ENCODE measurements at places on chromosomes 11 and 22.

- DNase-seq, result no peak
Observed at GRCh38 chr11:1640076-1640946, 10.7 kb downstream of the KRTAP5-5 start.

DNA sequence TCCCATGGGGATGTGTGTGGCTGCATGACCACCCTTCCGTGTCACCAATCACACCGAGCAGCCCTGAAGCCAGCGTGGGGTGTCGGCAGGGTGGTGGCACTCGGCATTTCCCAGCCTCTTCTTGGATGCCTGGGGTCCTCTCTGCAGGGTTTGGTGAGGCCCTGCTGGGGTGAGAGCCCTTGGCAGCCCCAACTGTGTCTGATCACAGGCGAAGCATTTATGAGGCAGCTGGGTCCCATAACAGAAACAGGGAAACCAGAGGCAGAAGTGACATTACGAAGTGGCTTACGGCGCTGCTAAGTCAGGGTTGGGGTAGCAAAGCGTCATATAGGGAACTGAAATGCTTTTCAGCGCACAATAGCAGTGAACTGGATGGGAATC lies 92.3 kb upstream of the SEPTIN5 start:
- DNase-seq, result no peak

DNA sequence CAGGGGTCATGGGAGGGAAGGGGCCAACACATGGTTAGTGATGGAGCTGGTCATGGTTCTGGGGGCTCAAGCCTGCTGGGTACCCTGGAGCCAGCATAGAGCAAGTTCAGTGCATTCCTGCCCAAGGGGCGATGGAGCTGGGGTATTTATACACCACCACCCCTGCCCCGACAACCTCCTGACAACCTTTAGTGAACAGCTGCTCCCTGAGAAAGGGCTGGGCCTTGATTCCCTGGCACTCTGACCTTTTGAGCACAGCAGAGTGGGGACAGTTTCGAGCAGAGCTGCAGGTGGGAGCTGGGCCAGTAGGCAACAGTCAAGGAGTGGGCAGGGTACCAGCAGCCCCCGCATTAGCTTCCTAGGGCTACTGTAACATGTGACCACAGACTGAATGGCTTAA lies 6.0 kb downstream of the PARVG start:
- no peak for DNase-seq

DNA sequence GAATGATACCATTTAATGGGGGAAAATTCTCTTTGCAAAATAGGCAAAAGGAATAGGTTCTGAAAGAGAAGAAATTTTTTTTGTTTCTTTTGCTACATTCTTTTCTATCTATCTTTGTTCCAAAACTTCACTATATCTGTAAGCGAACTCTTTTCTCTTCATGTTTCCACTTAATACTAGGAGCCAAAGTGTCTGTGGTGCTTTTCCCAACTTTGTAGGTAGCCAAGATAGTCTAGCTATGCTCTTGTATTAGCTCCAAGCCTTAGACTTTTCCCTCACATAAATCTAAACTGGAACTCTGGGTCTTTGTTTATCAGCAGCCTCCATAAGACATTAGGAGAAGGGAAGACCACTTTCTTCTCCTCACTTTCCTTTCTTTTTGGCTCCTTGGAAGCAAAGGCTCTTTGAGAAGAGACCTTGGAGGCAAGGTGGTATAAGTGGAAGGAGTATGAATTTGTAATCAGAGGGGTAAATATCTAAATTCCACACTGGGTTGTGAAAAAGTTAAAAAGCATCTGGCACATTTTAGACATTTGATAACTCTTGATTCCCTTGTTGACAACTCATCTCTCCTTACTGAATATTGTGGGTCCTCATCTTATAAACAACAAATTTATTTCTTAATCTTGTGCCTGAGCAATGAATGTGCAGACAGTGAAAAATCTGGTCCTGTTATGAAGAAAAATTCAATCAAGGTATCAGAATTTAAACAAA lies 130.0 kb downstream of the EHF start:
- DNase-seq, result no peak

GRCh38 chr22:30598986-30599385 lies 7.3 kb upstream of the PES1 start:
- DNase-seq, result no peak

DNA sequence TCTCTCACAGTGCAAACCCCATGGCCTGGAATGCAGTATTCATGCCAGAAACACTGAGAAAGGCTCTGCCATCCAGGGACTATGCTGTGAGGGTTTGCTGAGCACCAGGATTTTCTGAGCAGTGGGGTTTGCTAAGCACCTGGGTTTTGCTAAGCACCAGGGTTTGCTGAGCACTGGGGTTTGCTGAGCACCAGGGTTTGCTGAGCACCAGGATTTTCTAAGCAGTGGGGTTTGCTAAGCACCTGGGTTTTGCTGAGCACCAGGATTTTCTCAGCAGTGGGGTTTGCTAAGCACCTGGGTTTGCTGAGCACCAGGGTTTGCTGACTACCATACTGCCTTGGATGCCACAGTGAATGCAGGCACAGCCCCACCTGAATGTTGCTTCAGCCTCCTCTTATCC lies 48.3 kb upstream of the SMIM38 start:
- no peak for DNase-seq

- DNase-seq, result no peak
Observed at GRCh38 chr11:6437423-6437822, 3.4 kb downstream of the HPX start.

- DNase-seq, result no peak
Observed at GRCh38 chr11:18575361-18575760, 13.2 kb downstream of the UEVLD start.

DNA sequence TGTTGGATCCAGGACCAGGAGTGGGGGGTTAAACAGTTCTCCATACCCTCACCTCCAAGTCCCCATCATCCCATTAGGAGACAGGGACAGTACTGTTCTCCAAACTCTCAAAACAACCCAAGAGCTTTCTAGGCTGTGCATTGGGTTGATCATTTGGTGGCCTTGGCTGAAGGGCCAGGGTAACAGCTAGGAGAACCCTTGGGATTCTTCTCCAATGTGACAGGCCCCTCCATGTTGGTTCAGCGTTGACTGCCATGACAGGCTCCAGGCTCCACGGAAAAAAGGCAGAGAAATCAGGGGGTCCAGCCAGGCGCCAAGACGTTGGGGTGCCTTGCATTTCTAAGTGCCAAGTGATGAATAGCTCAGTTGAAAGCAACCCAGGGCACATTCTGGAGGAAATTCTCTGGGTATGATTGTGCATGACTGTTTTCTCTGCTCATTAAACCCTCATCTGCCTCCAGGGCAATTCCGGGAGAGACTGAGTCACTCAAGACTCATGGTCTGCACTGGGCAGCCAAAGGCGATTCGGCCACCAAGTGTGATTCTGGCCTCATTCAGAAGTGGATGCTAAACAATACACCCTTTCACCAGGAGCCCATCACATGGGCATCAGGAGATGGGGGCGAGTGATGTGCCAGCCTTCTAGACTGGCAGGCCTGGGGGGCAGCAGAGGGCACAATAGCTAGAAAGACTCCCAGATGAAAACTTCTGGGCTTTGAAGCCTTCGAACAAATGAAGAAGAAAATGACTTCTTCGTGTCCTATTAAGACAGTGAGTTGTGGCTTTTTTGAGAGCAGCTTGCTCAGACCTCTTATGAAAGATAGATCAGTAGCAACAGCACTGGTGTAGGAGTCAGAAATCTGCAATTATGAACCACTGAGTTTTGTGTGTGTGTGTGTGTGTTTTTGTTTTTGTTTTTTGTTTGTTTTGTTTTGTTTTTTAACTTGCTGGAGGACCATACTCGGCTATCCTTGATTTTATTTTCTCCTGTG lies 27.7 kb downstream of the CD44 start:
- no peak for DNase-seq

DNA sequence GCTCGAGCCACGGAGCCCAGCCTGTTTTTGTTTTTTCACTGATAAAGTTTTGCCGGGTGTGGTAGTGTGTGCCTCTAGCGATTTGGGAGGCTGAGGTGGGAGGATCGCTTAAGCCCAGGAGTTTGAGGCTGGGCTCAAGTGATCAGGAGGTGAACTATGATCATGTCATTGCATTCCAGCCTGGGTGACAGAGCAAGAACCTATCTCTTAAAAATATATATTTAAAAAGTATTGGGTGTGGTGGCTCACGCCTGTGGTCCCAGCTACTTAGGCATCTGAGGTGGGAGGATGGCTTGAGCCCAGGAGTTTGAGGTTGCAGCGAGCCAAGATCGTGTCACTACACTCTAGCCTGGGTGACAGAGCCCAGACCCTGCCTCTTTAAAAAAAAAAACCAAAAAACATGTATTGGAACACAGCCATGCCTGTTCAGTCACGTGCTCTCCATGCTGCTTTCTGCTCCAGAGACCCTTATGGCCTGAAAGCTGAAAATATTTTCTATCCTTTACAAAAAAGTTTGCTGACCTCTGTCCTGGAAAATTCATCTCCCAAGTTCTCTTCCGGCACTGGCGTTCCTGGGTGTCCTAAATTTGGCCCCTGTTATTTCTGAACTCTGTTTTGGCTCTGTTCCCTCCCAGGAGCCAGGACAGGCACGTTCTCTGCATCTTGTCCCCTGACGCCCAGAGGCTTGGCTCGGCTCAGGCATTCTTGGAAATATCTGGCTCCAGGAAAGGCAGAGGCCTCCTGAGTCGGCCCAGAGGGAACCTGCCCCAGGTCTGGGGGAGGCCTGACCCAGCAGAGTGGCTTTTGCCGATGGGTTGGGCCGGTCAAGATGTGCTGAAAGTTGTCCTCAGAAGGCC lies 61.3 kb upstream of the PPP6R3 start:
- no peak for DNase-seq

DNA sequence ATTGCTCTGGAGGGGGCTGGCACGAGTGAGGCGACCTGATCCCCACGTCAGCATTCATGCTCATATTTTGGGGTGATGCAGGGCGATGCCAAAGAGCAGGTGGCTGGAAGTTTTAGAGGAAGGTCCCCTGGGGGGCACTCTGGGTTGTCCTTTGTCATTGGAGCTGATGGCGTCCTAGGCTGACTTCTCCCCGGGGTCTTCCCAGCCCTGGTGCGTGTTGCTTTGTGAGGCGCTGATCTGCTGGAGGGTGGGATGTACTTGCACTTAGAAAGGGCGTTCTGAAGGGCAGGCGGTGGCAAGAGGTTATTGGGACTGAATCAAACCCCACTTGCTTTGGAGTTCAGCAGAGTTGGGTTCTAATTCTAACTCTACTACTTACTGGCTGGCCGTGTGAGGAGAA lies 313.3 kb downstream of the NTM start:
- peak; percentile 60 for DNase-seq

DNA sequence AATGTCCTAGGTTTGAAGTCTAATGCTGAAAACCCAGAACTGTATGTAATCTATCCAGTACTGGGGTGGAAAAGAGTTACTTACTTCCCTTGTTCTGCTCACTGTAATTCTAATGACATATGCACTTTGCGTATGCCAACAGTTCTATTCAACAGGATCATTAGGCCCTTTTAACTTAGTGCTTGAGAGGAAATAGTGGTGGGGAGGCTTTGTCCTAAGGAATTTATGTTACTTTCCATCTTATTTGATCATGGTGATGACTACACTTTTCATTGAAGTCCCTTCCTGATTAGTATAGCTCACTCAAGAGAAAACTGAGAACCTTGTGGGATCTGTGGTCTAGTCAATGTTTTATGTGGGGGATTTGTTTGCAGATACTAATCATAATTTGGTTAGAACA lies 348.2 kb downstream of the GUCY1A2 start:
- no peak for DNase-seq

- DNase-seq, result no peak
Observed at GRCh38 chr11:57427727-57428082, 784 bp upstream of the SLC43A3 start.

DNA sequence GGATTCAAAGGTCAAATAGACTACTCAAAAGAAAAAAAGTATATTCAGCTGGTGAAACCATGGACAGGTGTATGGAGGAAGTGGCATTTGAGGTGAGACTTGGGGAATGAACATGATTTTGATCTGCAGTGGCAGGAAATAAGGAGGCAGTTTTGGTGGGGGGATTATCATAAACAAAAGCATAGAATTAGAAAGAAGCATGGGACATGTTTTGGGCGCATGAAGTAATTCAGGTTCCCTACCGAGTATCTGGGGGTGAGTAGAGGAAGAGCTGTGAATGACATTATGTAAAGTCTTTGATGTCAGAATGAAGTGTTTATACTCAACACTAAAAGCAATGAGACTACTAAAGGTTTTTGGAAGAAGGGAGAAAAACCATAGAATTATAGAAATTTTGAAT lies 3.1 kb downstream of the CLMP start:
- no peak for DNase-seq

GRCh38 chr11:64092761-64093136 lies 57.0 kb downstream of the FLRT1 start:
- DNase-seq, result no peak

- DNase-seq, result no peak
Observed at GRCh38 chr22:24471570-24471969, 23.6 kb upstream of the UPB1 start.

- DNase-seq, result no peak
Observed at GRCh38 chr11:126971305-126971704, 29.3 kb downstream of the KIRREL3 start.

GRCh38 chr22:44595841-44596341 lies 97.9 kb upstream of the RTL6 start:
- DNase-seq, result no peak

- no peak for DNase-seq
Observed at GRCh38 chr22:46867106-46867505, 104.7 kb downstream of the TBC1D22A start.

GRCh38 chr11:121881806-121882205 lies 234.2 kb downstream of the BLID start:
- no peak for DNase-seq

GRCh38 chr11:47977623-47978022 lies 2.7 kb upstream of the PTPRJ start:
- no peak for DNase-seq

DNA sequence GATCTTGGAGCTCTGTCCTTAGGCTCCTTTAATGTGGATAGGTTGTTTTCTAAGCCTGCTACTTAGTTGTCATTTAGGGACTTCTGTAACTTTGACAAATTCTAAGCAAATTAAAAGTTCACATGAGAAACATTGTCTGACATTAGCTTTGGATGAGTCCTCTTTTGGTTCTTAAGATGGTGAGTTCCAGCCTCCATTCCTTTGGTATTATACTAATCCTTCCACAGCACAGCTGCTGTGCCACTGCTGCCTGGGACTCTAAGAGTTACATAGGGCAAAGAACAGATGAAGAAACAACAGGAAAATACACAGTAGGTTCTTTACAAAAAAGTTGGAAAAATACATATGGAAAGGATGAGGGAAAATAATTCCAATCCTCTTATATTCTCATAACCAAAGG lies 25.3 kb upstream of the PIK3C2A start:
- DNase-seq, result no peak

DNA sequence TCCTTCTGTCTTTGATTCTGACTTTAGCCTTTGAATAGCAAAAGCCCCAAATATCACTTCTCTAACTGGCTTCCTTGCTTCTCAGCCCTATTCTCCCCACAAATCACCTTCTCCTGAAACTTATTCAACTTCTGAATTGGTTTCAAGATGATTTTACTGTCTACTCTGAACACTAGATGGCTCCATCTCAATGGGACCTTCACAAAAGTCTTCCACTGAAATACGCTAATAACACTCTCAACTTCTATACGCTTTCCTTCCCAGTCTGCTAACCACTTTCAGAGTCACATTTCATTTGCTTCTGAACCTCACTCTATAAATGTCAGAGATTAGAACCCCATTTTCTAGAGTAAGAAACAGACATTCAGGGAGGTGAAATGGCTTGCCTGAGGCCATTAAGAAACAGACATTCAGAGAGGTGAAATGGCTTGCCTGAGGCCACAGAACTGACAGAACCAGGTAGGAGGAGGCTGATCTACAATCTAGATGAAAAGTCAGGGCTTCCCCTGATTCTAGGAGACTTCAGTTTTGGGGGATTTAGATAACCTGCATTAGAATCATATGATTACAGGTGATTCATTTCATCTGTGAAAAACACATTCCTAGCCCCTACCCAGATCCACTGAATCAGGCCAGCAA lies 20.6 kb downstream of the MORC2 start:
- DNase-seq, result no peak

- DNase-seq, result no peak
Observed at GRCh38 chr22:31062566-31063230, 18.4 kb upstream of the SMTN start.
